ENCODE measurements at places on chromosomes 11 and 22.
A peak's percentile ranks its signal among the peaks of the same experiment; 100 is the strongest.

- DNase-seq, result no peak
These were observed 42.8 kb upstream of the AMPD3 start for GRCh38 chr11:10412266-10412665.

DNA sequence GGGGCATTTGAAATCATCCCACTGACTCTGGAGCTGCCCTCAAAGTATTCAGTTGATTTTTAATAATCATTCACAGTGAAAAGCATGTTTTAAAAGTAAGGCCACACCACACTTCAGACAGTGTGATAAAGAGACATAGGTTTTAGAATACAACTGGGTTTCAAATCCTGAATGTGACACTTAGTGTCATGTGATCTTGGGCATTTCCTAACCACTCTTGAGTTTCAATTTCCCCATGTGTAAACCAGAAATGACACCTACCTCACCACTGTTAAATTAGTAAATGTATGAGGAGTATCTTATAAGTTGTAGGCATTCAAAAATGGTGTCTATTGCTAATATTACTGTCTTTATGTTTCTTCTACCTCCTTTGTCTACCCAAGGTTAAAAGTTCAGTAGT, 5.4 kb downstream of the TMEM123 start:
- DNase-seq, result no peak

GRCh38 chr22:44383652-44384562, 71.2 kb upstream of the SHISAL1 start:
- no peak for DNase-seq

DNA sequence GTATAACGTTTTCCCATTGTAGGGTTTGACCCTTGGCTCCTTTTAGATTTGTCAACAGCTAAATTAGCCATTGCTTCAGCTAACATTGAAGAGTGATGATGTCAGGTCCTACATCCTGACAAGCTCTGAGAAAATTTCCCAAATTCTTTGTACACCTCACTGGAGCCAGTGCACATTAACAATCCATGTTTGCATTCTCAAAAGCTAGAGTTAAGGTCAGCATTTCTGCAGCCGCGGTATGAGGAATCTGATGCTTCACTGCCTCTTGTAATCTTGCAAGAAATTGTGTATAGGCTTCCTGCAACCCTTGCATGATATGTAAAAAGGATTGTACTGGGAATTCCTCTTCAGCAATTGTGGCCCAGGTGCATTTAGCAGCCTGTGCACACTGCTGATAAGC, 33.1 kb upstream of the NCAM1 start:
- no peak for DNase-seq

GRCh38 chr11:1493650-1494244, 7.2 kb upstream of the MOB2 start:
- DNase-seq, result no peak

DNA sequence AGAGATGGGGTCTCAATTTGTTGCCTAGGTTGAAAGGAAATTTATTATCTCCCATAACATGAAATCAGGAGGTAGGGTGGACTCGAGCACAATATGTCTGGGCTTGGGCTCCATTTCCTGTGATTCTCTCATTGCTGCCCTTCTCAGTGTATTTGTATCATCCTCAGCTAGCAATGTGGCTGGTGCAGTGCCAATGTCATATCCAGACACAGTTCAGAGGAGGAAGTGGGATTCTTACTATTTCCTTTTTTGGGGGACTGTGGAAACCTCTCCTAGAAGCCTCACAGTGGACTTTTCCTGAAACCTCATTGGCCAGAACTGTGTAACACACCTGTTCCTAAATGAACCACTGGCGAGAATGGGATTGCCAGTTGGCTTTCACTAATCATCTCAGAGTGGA, 21.0 kb upstream of the SWAP70 start:
- DNase-seq, result no peak

GRCh38 chr11:114416441-114416961, 16.0 kb downstream of the RBM7 start:
- DNase-seq, result peak; percentile 72

DNA sequence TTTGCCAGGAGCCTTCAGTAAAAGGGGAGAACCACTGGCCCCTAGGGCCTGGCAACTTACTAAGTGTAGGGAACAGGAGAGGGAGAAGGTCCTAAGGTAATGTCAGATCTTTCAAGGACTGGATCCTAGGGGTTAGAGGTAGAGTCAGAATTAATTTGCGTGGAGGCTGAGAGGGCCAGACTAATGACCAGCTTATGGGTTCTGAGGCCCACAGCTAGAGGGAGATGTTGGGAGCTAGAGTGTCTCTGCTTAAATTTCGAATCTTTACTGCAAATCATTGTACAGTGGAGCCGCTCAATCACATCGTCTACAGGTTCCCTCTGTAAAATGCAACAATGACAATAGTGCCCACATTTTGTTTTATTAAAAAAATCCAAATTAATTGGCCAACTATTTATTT, 31.4 kb downstream of the CLMP start:
- DNase-seq, result no peak

GRCh38 chr22:30427871-30428270, 2.3 kb downstream of the MTFP1 start:
- DNase-seq, result no peak

DNA sequence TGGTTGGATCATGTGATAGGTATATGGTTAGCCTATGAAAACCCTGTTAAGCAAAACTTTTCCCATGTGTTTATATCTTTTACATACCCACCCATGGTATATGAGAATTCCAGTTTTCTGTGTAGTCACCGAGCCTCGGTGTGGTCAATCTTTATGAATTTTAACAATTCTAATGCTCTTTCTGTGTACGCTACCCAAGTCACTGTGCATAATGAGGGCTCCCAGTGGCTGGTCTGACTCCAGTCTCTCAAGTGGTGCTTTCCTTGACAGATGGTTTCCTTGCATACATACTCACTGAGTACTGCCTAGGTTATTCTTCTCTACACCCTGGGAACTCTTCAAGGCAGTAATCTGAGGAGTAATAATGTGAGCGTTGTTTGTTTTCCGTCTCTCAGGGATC, 17.6 kb downstream of the MUC15 start:
- no peak for DNase-seq

DNA sequence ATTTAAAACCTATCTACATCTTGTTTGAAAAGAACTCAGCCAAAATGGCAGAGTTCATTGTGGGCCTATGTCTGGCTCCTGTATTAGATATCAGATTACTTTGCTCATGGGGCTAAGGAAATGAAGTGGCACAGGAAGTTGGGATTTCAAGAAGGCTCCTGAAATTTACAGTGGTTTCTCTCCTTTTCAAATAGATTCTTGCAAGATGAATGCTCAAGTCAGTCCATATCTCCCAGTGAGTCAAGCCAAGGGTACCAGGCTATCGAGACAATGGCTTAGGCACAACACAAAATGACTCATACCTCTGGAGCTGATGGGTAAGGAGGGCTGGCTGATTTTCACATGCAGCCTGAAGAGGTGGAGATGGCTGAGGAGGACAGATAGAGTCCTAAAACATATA, 24.1 kb upstream of the APOA1 start:
- peak; percentile 72 for DNase-seq

DNA sequence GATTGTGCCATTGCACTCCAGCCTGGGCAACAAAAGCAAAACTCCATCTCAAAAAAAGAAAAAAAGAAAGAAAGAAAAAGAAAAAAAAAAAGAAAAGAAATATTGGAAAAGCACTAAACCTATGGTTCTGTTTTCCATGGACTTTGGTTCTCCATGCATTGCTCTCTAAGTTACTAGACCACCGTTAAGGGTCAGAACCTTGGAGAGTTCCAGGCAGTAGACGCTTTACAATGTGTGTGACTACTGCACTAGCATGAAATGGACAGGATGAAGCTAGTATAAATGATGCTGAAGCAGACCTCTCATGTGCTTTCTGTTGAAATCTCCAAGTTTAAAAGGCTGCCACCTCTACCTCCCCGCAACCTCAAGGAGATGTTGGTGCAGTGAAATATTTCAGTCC, 63.5 kb downstream of the SIK2 start:
- DNase-seq, result peak; percentile 68

DNA sequence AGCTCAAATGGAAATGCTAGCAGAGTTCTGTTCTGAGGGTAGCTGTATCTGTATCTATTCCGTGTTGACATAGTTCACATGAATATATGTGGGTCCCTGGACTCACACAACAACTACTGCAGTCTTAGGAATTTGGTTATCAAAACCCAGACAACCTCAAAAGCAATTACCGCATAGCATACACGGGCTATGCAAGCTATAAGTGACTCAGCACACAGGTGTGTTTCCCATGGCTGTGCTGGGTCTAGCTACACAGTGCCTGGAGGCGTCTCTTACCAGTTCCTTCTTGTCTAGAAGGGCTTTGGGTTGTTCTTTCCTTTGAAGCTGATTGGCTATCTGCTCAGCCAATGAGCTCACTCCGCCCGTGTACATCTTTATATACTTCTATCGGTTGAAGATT, 98.2 kb upstream of the BID start:
- DNase-seq, result no peak

DNA sequence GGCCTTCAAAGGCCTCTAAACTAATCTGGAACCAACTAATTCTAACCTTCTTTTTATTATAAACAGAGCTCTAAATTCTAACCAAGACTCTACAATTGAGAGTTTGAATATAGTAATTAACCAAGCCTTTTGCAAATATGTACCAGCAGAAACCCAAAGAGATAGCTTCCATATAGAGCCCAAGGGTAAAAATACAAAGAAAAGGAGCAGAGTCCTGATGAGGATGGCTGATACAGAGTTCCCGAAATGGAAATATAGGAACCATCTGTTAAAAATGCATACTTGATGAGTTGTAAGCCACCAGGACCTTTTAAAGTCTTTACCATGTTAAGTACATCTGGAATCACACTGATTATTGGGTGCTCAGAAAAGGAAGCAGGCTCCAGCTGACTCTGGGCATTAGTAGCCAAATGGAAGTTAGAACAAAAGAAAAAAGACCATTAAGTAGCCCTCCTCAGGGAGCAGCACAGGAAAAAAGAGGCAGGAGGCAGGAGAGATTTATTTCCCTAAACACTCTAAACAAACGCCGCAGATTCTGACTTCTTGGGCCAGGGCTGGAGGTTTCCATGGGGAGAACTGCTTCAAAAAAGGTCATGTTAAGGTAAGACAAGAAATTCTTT, 463.1 kb upstream of the FAT3 start:
- no peak for DNase-seq

DNA sequence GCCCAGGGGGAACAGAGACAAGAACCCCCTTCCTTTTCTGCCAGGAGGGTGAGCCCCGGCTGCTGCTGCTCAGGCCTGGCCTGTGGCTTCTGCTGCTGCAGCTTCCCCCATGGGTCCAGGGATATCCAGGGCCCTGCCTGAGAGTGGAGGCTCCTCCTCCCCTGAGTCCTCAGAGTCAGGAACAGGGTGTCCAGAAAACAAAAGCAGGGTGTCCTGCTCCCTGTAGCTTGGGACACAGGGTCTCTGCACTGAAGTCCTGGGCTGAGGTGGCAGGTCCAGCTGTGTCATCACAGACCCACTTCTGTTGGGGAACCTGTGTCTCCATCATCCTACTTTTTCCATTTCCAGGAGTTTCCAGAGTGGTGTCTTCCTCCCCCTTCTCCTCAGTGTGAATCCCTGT, 76.1 kb downstream of the ZNF280B start:
- no peak for DNase-seq

DNA sequence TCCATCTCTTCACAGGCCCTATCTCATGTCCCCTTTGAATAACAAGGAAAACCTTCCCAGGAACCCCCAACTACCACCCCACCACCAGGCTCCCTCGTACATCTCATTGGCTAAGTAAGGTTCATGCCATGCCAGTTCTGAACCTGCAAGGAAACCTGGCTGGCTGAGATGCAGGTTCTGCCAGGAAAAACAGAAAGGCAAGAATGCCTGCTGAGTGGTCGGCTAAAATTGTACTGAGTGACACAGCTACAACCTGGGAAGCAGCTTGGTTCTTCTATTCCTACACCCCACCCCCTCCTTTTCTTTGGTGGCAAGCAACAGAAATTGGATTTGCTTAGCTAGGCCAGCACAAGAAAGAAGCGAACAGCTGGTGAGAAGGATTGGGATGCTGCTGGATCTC, 36.1 kb upstream of the TSPAN18 start:
- DNase-seq, result no peak

GRCh38 chr11:132692891-132693290, 839.4 kb downstream of the OPCML start:
- no peak for DNase-seq

DNA sequence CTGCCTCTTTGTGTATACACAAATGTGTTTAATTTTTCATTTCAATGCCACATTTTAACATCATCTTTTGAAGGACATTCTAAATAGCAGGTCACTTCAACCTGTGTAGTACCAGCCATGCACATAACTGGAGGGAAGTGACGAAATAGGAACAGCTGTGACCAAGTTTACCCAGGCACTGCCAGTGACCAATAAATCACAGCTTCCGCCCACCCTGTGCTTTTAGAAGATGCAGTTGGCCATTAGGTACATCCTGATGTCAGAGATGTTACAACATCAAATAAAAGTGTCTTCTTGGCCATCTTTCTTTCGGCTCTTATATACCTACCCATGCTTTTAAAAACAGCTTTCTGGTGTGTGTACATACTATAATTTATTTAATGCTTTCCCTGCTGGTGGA, 7.8 kb downstream of the LDLRAD3 start:
- no peak for DNase-seq

GRCh38 chr11:70024036-70024772, 53.9 kb upstream of the ANO1 start:
- no peak for DNase-seq

DNA sequence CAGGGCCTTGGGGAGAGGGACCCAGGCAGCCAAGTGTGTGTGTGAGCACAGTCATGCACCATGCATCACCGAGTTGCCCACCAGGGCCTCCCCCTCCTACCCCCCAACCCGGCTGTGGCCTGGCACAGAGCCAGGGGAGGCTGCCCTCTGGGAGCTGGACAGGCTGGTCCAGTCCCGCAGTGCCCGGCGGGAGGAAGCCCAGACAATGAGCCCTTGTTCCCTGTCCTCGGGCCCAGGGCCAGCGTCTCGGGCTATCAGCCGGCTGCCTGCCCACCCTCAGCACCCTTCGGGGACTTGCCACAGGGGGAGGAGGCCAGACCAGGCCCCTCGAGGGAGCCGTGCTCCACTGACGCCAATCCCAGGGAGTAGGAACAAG, 4.5 kb downstream of the LRRC75B start:
- no peak for DNase-seq

GRCh38 chr11:44139565-44140330, 44.3 kb downstream of the EXT2 start:
- DNase-seq, result no peak

DNA sequence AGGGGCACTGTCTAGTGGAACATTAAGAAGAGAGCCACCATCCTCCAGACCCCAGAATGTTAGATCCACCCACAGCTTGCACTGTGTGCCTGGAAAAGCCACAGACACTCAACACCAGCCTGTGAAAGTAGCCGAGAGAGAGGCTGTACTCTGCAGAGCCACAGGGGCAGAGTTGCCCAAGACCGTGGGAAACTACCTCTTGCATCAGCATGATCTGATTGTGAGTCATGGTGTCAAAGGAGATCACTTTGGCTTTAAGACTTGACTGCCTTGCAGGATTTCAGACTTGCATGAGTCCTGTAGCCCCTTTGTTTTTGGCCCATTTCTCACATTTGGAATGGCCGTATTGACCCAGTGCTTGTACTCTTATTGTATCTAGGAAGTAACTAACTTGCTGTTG, 115.9 kb upstream of the CCDC179 start:
- DNase-seq, result peak; percentile 67
